ENCODE measurements at places on chromosomes 11 and 22. TPM values are rescaled to one million over a fixed set of nuclear protein-coding genes. Genes with fewer than 3 reads are reported as not detected.

- no peak for DNase-seq
Observed at GRCh38 chr22:25554238-25554671, 10.2 kb upstream of the GRK3 start.

DNA sequence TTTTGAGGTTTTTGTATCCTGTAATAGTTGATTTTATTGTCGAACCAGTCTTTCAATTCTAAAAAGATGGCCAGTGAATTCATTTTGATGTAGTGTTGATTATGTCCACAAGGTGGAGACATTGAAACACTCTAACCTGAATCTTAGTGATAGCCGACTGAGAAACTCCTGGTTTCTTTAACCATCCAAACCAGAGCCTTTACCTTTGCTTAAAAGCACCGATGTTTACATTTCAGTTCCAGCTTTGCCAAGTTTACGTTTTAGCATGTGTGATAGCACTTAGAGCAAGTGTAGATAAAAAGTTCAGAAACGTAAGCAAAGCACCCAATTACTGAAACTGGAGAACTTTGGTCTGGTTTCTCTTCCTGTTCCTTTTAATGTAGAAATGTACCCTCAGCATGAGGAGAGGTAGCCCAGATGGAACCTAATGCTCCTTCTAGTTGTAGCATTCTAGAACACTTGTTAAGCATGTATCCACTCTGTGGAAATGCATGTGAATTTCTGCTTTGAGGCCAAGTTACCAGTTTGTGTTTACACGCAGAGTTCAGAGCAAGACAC is 208.6 kb downstream of the DBX1 start:
- peak; percentile 75 for DNase-seq

DNA sequence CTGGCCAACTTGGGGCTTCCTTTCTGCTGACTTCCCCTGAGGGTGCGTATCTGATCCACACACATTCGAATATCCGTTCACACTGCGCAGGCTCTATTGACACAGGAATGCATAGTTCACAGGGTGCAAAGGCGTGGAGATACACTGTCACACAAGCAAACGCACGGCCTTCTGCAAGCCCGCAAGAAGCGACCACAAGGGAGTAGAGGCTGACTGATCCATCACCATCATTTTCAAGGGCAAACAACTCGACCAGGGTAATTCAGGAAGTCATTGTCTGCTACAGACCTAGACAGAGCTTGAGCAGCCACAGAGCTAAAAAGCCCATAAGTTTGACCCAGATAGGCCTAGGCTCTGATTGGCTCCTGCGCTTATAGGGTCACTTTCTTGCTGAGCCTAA is 392.3 kb downstream of the MN1 start:
- DNase-seq: no peak

- DNase-seq: no peak
Observed at GRCh38 chr11:8017894-8018483, 30.9 kb downstream of the EIF3F start.

GRCh38 chr11:111452146-111452545 is 60.0 kb downstream of the BTG4 start:
- DNase-seq: peak; percentile 71

DNA sequence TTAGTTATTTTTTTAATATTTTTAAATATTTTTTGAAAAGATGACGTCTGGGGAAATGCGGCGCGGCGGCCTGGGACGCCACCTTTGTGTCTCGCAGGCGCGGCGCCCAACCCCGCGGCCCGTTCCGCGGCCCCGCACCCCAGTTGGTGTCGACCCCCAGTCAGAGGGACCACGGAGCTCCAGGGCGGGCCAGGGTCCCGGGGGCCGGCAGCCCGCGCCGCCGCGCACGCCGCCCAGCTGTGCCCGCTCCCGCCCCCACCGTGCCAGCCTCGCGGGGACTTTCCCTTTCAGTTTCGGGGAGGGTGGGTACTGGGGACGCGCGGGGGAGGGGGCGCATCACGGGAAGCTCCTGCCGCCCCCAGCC is 1.6 kb downstream of the CCND1 start:
- no peak for DNase-seq

- DNase-seq: peak; percentile 76
Observed at GRCh38 chr22:39214383-39215069, 30.3 kb downstream of the PDGFB start.

DNA sequence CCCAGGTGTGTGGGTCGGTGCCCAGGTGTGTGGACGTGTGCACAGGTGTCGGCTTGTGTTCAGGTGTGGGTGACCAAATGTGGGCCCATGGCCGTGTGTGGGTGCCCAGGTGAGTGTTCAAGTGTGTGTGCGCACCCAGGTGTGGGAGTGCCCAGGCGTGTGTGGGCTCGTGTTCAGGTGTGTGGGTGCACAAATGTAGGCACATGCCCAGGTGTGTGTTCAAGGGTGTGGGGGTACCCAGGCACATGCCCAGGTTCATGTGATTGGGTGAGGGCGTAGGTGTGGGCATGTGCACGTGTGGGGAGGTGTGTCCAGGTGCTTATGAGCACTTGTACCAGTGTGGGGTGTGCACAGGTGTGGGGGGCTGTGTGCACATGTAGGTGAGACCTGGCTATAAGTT is 42.8 kb downstream of the MOB2 start:
- DNase-seq: no peak

GRCh38 chr22:45229181-45229580 is 11.5 kb downstream of the KIAA0930 start:
- no peak for DNase-seq

DNA sequence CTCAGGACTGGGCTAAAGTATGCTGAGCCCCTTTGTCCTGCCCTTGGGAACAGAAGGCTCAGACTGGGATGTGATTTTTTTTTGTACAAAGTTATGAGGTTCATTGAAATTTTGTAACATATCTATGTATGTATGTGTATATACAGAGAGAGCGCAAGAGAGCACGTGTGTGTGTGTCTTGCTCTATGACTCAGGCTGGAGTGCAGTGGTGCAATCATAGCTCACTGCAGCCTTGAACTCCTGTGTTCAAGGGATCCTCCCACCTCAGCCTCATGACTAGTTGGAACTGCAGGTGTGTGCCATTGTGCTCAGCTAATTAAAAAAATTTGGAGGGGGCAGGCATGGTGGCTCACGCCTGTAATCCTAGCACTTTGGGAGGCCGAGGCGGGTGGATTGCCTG is 5.7 kb downstream of the TMEM25 start:
- no peak for DNase-seq

GRCh38 chr22:47793304-47794101 is 1031.1 kb downstream of the TBC1D22A start:
- no peak for DNase-seq

DNA sequence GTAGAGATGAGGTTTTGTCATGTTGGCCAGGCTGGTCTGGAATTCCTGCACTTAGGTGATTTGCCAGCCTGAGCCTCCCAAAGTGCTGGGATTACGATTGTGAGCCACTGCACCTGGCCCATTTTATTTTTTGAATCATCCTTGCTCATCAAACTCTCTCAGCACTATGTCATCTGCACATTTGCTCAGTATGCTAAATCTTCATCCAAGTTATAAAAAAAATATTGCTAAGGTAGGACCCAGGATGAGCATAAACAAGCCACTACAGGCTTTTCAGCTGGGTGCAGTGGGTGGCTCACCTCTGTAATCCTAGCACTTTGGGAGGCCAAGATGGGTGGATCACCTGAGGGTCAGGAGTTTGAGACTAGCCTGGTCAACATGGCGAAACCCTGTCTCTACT is 510.1 kb upstream of the LARGE1 start:
- DNase-seq: no peak

GRCh38 chr11:121109916-121110586 is 9.0 kb downstream of the TECTA start:
- no peak for DNase-seq

DNA sequence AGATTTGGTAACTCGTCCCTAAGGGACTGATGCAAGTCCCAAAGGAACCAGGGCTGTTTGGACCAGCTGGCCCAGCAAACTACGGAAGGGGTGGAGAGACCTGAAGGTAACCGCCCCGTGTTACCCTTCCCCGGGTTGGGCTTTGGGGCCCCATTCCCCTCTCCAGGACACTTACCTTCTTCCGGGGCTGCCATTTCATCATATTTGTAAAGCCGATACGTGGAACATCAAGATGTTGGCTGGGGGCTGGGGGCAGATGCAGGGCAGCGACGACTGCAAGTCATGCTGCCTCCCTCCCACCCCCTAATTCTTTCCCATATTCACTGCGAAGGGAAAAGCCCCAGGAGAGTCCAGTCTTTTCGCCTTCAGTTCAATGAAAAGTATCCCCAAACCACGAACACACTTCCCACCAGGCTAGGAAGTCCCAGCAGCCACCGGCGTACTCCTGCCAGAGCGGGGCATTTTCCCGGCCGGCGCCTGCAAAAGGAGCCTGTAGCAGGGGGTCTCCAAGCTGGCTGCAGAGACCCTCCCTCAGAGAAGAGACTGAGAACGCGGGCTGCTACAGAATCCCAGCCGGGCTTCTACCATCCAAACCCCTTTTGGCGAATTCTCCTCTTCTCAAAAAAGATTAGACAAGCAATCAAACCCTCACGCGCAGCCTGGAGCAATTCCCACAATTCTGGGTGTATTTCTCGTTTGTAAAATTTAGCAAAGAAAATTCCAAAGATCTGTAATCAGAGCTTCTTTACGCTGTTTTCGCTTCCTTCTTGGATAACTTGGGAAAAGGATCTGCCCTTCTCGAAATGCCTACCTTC is 236.7 kb downstream of the TTC28 start:
- peak; percentile 66 for DNase-seq

- no peak for DNase-seq
Observed at GRCh38 chr11:83681031-83681781, 395.0 kb upstream of the CCDC90B start.

- DNase-seq: no peak
Observed at GRCh38 chr11:5655474-5655873, 29.4 kb downstream of the TRIM5 start.

DNA sequence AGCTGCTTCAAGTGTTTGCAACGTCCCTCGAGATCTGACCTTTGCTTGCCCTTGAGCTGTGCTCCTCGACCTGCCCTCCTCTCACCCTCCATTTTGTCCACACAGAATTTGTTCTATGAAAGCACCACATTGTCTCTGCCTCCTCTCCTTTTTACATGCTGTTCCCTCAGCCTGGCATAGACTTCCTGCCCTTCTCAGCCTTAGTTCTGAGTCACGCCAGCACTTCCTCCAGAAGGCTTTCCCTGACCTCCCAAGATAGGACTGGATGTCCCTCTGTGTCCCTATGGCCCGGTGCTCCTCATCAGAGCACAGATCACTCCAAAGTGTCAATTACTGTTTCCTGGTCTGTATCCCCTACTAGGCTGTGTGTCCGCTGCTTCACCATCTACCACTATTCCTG is 16.2 kb downstream of the JHY start:
- no peak for DNase-seq

GRCh38 chr22:36929621-36930020 is 16.2 kb downstream of the CSF2RB start:
- no peak for DNase-seq

GRCh38 chr11:119337581-119338317 is 2.9 kb downstream of the C1QTNF5 start:
- DNase-seq: peak; percentile 73

- DNase-seq: no peak
Observed at GRCh38 chr22:17897426-17897825, 123.2 kb upstream of the BID start.

DNA sequence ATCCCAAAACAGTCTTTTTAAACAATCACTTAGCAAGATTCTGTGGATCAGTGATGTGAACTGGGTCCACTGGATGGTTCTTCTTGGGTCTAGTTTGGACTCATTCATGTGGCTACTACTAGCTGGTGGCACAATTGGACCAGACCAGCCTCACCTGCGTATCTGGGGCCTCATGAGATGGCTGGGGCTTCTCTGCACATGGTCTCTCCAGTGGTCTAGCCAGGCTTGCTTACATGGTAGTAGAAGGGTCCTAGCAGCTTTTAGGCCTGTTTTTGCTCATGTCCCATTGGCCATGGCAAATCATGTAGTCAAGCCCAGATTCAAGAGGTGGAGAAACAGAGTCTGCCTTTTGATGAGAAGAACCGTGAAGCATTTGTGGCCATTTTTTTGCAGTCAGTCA is 94.0 kb downstream of the RRAS2 start:
- DNase-seq: no peak

DNA sequence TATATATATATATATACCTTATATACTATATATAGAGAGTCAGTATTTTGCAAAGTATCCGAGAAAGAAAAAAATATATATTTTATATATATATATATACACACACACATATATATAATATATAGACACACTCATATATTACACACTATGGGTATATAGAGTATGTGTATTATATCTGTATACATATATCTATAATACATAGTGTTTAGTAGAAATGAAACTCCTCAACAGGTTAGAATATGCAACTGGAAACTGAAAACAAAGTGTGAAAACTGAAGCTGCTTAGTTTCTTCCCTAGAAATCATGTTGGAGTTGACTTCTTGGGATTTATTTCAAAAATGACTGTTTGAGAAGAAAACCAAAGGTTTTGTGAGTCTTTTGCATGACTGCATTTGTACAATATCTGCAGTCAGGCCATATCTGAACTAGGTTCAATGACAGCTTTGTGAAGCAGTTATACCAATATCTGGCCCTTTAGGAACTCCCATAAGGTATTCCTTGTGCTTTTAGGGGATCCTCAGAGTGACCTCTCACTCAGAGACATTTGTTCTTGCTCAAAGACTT is 284.1 kb downstream of the CASP12 start:
- DNase-seq: no peak

GRCh38 chr11:28981381-28981780 is 873.2 kb downstream of the METTL15 start:
- peak; percentile 46 for DNase-seq

- DNase-seq: no peak
Observed at GRCh38 chr22:49597428-49598039, 230.1 kb downstream of the BRD1 start.

DNA sequence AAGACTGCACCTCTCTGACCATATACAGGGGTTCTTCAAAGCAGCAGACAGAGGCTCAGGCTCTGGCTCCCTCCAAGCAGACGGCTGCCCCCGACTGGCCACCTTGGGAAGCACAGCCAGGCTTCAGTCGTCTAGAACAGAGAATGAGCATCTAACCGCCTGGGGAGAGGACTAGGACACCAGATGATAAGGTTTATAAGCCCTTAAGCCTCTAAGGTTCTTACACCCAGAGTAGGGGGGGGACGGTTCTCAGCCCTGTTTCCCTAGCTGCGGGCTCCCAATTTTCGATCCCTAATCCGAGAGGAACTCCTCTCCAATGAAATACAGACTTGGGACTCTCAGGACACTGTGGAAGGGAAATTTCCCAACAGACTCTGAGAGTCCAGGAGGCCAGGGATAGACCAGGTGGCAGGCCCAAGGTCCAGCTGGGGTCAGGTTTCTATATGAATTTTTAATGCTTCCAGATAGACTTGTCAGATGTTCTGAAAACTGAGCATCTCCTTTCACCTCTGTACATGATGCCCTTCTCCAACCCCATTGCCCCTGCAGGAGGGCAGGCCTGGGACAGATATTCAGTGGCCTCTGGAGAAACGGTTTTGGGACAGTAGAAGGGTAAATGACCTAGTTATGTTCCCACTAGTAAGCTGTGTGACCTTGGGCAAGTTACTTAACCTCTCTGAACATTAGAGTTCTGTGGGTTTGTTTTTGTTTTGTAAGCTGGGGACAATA is 20.2 kb downstream of the RTN4RL2 start:
- DNase-seq: peak; percentile 59

GRCh38 chr11:120108154-120108784 is 29.6 kb downstream of the TRIM29 start:
- peak; percentile 40 for DNase-seq

MMP8 gene
- not detected for total RNA-seq

CATSPER1 gene
- total RNA-seq: 1.6 TPM

FDX1 gene
- total RNA-seq: 17.1 TPM

CHCHD10 gene
- total RNA-seq: 2.8 TPM

FZD4 gene
- 6.8 TPM for total RNA-seq

CCDC188 gene
- total RNA-seq: 0.69 TPM

TP53I11 gene
- 64.2 TPM for total RNA-seq

PLA2G3 gene
- not detected for total RNA-seq

KRTAP5-1 gene
- total RNA-seq: not detected

PATE4 gene
- total RNA-seq: not detected

TLCD5 gene
- total RNA-seq: 4.8 TPM

All from M059J (cell line).